ENCODE measurements at places on chromosomes 5 and 9.

DNA sequence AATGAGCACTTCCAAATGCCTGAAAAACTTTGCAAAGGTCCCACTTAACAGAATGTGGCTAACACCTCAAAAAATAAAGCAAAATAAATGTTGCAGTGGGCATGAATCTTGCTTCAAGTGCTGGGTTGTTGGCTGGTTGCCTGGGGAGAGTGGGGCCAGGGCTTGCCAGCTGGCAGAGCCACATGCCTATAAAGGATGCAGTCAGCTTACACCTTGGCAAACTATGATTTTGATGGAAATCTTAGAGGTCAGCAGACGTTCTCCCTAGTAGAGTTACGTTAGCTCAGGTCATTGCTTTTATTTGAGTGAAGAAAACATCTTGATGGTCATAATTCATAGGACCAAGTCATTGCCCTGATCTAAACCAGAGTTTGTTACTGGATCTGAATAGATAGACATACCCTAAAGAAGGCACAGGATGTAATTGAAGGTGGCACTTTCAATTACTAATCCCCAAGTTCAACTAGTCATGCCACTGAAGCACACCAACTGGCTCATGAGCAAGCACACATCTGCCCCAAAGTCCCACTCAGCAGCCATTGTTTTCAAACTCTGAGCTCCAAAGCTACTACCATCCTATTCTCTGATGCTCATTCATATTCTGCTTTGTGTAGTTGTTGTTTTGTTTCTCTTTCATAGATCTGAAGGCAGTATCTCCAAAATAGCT lies 51.2 kb upstream of the ZSWIM6 start:
- DNase-seq, result no peak

- no peak for DNase-seq
These were observed 27.7 kb downstream of the ACTBL2 start for GRCh38 chr5:57454896-57455295.

DNA sequence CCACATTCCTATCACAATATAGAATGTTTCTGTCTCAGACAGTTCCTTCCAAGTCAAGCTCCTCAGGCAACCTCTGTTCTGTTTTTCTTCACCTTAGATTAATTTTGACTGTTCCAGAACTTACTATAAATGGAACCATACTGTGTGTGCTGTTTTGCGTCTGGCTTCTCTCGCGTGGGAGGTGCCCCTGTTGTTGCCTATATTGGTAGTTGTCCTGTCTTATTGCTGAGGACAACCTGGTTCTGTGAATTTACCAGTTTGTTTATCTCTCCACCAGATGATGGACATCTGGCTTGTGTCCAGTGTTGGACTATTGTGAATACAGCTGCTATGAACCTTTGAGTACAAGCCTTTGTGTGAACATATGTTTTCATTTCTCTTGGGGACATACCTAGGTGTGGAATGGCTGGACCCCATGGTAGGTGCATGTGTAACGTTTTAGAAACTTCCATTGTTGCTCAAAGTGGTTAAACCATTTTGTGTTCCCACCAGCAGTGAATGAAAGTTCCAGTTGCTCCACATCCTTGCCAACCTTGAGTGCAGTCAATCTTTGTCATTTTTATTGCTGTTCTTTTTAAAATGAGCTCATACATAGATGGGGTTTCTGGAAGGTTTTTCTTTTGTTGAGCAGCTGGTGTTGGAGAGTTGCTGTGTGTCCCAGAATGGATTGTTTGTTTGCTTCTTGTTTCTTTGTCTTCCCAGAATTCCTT lies 18.1 kb downstream of the HMCN2 start:
- no peak for DNase-seq

- DNase-seq, result no peak
These were observed 240.7 kb downstream of the CSNK1G3 start for GRCh38 chr5:123752552-123753179.

GRCh38 chr5:67035098-67035740 lies 161.4 kb downstream of the CD180 start:
- DNase-seq, result no peak

DNA sequence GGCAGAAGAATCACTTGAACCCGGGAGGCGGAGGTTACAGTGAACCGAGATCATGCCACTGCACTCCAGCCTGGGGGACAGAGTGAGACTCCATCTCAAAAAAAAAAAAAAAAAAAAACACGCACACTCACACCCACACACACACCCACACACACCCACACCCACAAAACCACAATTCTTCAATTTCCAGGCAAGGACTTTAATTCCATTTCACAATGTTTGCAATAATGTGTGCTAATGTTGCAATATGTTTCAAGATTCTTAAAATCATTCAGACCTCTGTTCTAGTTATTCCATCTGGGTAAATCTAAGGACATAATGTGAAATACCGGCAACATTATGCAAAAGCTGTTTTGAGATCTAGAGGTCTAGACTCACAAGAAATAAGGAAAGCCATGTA lies 28.3 kb downstream of the CCDC69 start:
- no peak for DNase-seq

DNA sequence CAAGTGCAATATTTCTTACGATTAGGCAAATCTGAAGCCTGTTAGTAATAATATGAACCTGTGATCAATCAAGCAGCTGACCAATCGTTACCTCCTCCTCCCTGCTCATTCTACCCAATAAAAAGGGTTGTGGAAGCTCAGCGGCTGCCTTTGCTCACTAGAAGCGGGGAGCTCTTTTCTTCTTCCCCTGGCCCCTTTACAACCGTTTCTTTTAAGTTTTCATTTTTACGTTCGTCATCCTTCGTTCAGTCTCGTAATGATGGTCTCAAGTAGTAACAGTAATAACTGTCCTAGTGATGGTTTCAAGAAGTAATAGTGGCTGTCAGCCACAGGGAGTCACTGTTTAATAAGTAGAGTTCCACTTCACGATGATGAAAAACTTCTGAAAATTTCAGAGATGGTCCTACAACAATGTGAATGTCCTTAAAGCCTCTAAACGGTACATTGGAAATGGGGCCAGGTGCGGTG lies 6.2 kb downstream of the UGT3A2 start:
- no peak for DNase-seq

GRCh38 chr9:112694706-112695555 lies 23.0 kb downstream of the INIP start:
- DNase-seq, result no peak

- no peak for DNase-seq
These were observed 20.8 kb downstream of the RGS3 start for GRCh38 chr9:113484258-113484730.

DNA sequence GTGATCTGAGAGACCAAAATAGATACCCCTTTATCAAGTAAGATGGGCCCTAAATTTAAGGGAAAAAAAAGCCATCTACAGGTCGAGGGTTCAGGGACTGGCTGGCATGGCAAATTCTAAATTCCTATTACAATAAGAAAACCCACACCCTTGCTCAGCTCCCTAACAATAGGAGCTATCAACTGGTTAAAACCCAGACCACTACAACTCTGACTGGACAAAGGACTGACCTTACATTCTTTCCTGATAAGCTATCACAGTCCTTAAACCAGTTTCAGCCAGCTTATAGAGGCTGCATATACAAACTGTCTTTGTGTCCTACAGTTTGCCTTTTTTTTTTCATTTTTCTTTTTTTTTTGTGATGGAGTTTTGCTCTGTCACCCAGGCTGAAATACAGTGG lies 803.6 kb downstream of the NR2F1-AS1 start:
- no peak for DNase-seq

All from activated T-cell treated with anti-CD3 and anti-CD28 coated beads for 48 hours (primary cell).